ENCODE measurements at places on chromosomes 5 and 9.

DNA sequence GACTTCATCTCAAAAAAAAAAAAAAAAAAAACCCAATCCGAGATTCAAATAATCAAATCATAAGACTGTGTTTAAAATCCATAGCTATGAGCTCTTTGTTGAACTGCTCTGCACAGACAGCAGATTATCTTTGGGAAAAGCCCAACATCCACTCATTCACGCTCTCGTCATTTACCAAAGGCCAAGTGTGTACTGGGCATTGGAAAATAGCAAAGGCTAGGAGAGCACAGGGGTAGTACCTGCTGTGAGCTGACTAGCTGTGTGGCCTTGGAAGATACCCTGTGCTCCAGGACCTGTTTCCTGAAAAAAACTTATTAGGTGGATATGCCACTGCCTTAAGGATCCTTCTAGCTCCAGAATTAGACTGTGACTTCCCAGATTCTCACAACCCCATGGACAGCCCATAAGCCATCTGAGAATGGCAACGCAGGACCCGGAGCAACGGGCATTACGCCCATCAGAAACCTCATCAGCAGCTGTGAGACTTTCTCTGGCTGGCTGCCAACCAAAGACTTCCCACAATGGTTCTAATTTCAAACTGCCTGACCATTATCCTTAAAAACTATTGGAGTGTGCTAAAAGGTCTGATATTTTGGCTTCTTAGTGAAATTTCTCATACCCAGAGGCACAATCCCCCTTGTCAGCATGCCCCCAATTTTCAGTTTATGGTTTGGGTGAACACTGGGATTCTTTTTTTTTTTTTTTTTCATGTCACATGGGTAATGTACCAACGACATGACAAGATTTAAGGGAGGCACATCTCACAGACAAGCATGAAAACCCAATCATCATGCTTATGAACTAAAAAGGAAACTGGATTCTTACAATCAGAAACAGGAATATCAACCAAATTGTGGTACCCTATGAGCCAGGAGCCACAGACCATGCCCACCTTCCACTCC, 16.8 kb downstream of the SERINC5 start:
- no peak for DNase-seq

DNA sequence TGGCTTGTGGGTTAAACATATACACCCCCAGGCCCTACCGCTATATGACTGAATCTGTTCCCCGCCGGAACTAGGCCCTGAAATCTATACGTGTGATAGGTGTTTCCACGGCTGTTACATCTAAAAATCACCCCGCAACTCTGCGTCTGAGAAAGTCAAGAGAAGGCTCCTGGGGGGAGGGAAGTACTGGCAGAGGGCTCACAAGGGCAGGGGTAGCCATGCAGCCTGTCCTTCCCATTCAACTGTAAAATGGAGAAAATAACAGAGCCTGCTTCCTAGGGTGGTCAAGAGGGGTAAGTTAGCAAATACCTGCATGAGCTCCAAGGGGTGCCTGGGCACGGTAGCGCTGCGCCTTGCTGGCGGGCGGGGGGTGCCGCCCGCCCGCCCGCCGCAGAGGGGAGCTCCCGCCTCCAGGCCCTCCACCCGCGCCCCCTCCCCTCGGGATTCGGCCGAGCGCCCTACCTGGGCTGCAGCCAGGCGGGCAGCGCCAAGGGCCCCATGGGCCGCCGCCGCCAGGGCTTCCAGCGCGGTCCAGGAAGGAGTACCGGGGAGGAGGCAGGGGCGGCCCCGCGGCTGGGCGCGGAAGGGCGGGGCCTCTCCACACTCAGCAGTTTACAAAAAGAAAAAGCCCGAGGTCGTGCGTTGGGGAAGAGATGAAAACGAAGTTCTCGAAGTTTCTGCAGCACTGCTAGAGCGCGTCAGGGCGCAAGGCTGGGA, at the start of gene HACD4:
HACD4 (minus strand) TSS at position 550 of the 717 bp plus-strand sequence; CDS start at position 500, 50 bp downstream.
- peak; percentile 18 for DNase-seq

DNA sequence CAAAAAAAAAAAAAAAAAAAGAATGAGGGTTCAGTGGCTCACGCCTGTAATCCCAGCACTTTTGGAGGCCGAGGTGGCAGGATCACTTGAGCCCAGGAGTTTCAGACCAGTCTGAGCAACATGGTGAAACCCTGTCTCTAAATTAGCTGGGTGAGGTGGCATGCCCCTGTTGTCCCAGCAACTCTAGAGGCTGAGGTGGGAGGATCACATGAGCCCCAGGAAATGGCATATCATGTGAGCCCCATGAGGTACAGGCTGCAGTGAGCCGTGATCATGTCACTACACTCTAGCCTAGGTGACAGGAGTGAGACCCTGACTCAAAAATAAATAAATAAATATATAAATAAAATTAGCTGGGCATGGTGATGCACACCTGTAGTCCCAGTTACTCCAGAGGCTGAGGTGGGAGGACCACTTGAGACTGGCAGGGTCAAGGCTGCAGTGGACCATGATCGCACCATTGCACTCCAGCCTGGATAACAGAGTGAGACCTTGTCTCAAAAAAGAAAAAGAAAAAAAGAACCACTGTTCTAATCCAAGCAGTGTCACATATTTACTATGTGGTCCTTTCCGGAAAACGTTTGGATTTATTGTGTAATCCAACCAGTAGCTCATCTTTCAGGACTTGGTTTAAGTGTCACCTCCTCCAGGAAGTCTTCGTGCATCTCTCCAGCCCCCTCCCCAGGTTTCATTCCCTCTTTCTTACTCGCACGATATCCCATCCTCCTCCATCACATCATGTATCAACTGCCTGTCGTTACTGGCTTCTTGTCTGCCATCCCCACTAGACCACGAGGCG, 12.3 kb upstream of the SPOUT1 start:
- DNase-seq: no peak

GRCh38 chr5:56791396-56791795, 24.0 kb upstream of the MAP3K1 start:
- no peak for DNase-seq

GRCh38 chr5:56543441-56544388, 271.6 kb upstream of the MAP3K1 start:
- DNase-seq: no peak

DNA sequence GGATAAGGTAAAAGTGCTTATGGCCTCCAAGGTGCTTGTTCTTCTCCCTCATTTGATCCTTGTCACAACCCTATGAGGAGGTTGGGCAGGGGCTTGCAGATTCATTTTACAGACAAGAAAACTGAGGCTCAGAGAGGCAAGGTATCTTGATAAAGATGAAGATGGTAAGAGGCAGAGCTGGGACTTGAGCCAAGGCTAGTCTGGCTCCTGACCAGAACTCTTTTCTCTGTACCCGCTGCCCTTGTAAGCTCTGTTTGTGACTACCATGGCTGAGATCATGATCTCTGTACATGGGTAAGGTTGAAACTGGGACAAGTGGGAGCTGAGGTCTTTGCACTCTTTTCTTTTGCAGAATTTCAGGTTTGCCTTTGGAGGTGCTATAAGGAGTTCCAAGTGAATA, 33.6 kb downstream of the SEC61B start:
- DNase-seq: no peak

DNA sequence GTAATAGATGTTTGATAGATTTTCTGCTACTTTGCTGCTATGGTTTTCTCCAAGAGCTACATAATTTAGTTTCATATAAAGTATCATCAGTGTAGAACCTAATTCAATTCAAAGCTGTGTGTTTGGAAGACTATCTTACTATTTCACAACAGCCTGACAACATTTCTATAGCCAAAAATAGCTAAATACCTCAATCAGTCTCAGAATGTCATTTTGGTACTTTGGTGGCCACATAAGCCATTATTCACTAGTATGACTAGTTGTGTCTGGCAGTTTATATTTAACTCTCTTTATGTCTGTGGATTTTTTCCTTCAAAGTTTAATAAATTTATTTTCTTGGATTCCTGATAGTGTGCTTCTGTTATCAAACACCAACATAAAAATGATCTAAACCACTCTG, 35.1 kb upstream of the CCDC152 start:
- DNase-seq: no peak

- DNase-seq: no peak
These were observed 87.1 kb upstream of the COL5A1 start for GRCh38 chr9:134554373-134555093.

DNA sequence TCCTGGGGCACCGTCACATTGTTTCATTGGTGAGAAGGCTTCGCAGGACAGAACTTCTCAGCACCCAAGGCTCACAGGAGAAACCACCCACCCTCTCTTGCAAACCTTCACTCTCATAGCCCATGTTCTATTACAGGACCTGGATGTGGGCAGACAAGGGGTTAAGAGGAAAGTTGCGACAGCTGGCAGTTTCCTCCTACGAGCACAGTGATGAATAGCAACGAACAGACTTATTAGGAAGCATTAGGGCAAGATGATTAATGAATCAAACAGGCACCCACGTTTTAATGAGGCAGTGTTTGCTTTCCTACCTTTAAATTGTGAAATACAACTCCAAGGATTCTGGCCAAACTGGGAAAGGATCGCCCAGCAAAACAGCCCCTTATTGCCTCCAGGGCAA, 339.3 kb downstream of the DRD1 start:
- no peak for DNase-seq

DNA sequence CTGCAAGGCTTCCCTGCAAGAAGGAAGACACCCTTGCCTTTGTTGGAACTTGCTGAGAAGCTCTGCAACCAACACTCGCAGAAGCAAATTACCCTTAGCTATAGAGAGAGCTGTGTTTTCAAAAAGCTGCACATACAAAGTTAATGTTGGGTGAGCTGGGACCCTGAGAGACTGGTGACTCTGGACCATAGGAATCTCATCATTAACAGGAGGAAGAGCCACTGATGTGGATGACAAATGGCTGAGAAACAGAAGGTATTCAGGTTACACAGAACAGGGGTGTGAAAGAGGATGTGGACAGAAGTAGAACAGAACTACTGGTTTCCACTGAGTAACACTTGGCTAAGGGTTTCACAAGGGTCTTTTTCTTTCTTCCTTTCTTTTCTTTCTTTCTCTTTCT, 493.5 kb downstream of the IRX1 start:
- no peak for DNase-seq

DNA sequence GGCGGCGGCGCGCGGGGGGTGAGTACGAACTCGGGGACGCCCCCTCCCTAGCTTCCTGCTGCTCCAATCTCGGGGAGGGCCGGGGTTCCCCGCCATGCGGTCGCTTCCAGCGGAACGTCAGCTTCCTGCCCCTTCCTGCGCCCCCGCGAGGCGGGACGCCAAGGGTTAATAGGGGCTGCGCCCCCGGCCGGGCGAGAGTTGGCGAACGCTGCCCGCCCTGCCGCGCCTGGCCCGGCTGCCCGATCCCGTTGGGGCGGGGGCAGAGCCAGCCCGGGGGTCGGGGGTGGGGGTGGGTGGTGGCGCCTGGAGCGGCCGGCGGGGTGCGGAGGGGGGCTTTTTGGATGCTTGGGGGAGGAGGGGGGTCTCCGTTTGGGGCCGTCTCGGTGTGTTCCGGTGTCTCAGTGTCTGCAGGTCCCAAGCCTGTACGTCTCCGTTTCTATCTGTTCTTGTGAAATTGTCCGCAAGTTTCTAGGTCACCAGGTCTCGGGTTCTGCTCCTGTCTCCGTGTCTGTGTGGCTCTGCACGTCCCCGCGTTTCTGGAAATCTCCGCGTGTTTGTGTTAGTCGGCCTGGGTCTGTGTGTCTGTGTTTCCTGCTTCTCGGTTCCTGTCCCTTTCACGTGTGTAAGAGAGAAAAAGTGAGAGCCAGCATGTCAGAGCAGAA, 789 bp downstream of the COL27A1 start:
- DNase-seq: no peak

DNA sequence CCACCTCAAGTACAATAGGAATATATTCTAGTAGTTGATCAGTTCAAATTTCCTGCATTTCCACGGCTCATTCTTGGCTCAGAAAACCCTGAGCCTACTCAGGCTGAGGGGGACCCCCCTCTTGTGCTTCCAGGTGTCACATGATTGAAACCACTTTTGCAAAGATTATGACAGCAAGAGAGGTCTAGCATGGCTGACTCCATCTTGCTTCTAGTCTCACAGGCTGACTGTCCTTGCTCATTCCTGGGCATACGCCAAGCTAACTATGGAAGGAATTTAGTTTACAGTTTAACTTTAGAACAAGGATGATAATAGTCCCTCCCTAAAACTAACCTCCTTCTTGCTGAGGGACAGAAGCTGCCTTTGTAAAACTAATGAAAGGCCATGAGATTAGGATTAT, 154.1 kb downstream of the SNX18 start:
- no peak for DNase-seq

GRCh38 chr9:131854896-131855613, 115.2 kb upstream of the RAPGEF1 start:
- DNase-seq: peak; percentile 23

DNA sequence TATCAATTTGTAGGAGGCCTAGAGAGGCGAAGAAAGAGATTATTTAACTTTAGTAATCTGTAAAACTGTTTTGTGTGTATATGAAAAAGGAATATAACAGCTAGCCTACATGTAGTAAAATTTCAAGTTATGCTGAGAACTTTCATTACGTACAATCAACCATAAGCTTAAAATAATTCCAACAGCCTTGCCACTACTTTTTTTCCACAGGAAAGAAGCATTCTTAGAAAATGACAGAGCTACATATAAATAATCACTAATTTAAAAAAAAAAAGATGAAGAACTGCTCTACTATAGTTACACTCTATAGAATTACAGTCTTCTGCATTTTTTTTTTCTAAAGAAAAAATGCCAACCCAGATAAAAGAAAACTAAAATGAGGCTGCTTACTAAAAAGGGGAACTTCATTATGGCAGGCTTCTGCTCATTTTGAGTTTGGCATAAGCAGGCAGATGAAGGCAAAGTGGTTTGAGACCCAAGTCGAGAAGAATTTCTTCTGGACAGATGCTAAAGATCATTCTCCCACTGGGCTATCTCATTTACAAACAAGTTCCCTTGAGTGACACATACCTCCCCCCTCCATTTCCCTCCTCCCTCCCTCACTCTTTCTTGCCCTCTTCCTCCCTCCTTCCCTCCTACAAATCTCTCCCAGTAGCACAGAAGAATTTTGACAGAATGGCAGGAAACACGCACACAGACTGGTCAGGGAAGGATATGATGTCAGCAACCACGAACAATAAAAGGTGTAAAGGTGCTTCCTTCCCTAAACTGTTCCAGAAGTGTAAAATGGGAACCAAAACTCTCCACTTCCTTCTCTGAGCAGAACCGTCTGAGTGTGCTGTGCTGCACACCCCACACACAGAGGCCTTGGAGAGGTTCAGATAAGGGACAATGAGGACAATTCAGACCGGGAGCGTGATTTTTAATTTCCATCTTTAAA, 56.1 kb downstream of the MEF2C start:
- DNase-seq: no peak

DNA sequence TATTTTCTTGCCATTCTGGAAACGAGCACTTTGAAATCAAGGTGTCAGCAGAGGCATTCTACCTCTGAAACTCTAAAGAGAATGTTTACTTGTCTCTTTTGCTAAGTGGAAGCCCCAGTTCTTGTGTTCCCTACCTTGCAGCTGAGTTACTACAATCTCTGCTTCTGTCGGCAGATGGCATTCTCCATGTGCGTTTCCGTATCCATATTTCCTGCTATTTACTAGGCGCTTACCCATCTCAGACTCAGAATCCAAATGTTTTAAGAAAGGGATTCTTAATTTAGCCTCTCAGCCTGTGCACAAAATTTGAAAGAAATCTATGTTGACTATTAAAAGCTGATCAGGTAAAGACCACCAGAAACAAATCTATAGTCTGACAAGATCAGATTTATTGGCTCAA, 221.3 kb upstream of the FTMT start:
- DNase-seq: no peak

GRCh38 chr9:134694714-134695113, 53.1 kb downstream of the COL5A1 start:
- no peak for DNase-seq
